ENCODE measurements at places on chromosomes 1 and 21.

DNA sequence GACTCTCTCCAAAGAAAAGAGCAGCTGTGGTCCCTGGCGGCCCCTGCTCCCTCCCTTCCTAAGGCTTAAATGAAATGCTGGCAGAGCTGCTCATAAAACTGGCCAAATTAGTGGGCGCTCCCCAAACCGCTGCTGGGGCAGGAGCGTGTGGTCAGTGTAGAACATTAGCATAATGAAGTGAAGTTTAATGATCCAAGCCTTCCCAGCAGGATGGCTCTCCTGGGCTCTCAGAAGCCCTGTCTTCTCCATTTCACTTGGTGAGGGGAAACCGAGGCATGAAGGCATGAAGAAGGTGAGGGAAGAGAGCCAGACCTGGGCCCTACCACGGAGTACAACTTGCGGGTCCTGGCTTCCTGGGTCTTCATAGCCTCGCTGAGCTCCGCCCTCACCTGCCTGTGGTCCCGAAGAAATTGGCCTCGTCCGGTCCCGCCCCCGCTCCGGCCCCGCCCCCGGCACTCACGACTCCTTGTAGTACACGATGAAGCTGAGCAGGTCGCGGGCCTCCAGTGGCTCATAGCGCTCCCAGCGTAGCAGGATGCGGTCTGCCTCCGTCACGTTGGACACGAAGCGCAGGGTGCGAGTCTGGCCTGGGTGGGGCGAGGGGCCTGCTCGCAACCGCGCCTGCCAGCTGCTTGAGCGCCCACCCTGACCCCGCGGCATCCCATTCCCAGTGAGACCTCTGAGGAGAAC lies 10.3 kb downstream of the INSRR start:
- no peak for DNase-seq

DNA sequence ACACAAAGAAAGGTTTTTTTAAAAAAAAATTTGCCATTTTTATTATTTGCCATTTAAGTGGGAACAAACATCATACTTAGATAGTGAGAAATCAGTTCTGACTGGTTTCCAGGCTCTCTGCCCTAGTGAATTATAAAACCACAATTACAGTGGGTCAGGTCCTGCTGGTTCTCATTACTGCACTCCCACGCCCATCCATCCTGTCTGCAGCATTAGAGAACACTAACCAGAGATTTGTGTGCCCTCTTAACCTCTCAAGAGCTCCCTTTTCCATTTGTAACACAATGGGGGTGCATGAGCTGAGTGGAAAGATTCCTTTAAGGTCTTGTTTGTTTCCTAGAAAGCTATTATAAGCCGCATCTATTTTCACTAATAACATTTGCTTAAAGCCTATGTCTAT lies 489.3 kb downstream of the AMY1C start:
- no peak for DNase-seq

DNA sequence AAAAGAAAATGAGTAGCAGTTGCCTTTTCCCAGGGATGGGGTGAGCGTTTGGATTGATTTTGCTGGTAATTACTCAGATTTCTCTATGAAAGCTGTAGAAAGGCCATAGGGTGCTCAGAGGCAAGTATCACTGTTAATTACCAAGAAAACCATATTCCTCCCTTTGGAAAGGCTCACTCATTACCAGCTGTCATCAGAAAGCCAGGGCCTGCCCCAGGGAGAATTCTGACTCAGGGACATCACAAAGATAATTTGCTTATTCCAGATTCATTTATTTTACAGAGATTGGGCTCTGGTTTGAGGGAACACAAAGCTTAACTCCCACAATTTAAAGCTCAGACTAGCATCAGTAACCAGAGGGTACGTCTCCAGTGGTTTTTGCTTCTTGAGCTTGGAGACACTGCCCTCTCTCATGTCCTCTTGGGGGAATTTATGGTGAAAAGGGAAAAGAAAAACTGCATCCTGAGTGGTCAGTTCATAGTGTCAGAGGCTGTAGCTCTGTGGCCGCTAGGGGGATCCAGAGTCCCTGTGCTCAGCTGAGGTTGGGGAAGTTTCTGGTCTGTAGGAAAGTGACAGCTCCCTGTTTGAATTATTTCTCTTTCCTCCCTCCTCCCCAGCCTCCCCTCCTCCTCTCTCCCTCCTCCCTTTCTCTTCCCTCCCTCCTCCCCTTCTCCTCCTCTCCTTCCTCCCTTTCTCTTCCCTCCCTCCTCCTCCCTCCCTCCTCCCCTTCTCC lies 204.3 kb downstream of the KCNJ6 start:
- DNase-seq, result peak; percentile 18

GRCh38 chr1:84107955-84108354 lies 36.1 kb upstream of the PRKACB start:
- no peak for DNase-seq

GRCh38 chr1:205371871-205372660 lies 15.3 kb upstream of the KLHDC8A start:
- DNase-seq, result no peak
